ENCODE measurements at places on chromosomes 6 and 20.

GRCh38 chr20:19375395-19375794 is 163.0 kb downstream of the SLC24A3 start:
- DNase-seq, result no peak

GRCh38 chr6:74128536-74128935 is 432.5 kb downstream of the CD109 start:
- DNase-seq, result no peak

DNA sequence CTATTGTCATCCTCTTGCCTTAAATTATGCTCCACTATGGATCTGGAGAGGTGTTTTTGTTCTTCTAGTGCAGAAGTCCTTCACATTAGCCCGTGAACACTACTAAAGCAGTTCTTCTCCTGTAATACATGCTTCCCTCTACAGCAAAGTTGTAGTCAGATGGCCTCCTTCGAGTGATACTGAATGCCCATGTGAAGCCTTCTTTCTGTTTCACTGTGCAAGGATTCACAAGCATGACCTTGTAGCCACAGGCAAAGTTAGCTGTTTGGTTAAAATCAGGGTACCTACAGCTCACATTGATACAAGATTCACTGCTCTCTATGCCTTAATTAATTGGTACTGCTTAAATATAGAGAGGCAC is 47.6 kb downstream of the ARHGAP18 start:
- no peak for DNase-seq

GRCh38 chr20:45407067-45407745 is 883 bp upstream of the DBNDD2 start:
- no peak for DNase-seq

GRCh38 chr6:145798530-145798929 is 16.1 kb downstream of the FBXO30 start:
- no peak for DNase-seq

DNA sequence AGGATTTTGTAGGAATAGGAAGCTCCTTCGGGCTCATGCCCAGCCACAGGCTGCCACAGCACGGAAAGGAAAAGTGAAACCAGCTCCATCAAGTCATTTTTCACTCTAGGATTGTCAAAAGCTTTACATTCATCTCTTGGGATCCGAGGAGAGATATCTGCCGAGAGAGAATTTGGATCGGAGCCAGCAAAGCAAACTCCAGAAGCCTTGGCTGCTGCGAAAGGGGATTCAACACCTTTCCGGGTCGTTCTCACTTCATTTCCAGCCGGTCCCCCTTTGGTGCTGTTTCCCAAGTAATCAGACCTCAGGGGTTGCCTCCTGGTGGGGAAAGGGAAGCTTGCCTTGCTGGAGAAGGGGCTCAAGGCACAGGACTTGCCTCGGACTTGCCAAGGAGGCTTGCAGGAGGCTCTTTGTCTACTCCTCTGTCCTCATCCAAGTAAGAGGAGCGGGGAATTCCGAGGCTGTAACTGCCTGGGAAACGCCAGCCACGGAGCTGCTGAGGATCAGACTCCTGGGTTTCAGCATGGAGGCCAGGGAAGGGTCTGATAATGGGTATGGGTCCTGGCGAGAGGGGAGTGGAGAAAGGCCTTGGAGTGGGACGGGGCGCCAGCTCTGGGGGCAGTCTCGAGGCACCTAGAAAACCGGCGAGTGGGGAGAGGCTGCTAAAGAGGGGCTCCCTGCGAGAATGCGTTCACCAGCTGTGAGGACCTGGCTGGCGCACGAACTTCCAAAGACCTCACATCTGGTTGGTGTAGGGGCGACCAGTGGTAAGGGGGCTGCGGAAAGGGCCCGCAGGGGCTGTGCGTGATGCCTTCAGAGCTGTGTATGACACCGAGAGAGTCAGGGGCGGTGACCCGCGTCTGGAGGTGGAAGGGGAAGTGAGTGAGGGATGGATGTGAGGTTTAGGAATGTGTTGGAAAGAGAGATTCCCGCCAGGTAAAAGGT is 702 bp downstream of the ETV7 start:
- no peak for DNase-seq

DNA sequence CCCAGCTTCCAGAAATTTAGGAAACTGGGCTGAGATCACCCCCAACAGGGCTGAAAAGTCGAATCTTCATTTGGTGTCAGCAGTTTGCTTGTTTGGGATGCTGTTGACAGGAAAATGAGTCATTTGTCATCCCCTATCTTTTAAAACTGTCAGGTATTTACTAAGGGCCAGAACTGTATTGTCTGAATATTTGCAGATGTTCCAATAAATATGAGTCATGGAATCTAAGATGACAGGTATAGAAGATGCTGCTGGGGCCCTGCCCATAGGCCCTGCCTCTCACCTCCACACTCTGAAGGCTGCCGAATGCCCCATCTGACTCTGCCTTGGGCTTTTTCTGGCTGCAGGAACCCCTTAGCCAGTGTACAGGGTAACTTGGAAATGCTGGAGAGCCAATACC is 3.9 kb downstream of the ETV7 start:
- DNase-seq, result no peak

- no peak for DNase-seq
Observed at GRCh38 chr20:33964441-33964840, 29.3 kb upstream of the RALY start.

DNA sequence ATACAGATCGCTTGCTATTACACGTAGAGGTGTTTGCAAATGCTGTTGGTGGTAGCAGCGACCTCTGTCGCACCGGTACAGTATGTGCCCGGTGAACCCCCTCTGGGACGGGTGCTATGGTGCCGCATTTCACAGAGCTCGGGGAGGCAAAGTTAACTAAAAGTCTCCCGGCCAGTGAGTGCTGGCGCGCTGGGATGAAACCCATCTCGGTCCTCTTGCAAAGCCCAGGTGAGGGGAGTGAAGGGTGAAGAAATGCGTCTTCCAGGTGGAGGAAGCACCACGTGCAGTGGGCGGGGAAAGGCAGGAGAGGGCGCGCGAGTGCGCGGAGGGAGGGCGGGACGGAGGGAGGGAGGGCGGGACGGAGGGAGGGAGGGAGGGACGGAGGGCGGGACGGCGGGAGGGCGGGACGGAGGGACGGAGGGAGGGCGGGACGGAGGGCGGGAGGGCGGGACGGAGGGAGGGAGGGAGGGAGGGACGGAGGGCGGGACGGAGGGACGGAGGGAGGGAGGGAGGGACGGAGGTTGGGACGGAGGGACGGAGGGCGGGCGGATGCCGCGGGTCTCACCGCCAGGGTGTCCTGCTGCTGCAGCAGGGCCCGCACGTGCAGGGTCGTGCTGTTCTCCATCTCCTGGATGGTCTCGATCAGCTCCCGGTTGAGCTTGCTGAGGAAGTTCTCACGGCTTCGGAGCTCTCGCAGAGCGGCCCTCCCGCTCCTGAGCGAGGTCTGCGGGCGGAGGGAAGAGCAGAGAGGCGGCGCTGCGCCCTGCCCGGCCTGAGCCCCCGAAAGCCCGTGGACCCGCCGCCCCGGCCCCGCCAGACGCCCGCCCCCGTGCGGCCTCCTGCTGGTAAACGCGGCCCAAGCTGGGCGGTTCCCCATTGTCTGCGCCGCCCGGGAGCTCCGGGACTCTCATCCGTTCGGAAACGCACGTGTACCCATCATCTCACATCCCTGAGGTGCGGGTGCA is 11.7 kb downstream of the C20orf96 start:
- no peak for DNase-seq

- no peak for DNase-seq
Observed at GRCh38 chr20:38804221-38804620, 1.3 kb upstream of the PPP1R16B start.

- no peak for DNase-seq
Observed at GRCh38 chr20:50844430-50845100, 49.7 kb downstream of the BCAS4 start.

DNA sequence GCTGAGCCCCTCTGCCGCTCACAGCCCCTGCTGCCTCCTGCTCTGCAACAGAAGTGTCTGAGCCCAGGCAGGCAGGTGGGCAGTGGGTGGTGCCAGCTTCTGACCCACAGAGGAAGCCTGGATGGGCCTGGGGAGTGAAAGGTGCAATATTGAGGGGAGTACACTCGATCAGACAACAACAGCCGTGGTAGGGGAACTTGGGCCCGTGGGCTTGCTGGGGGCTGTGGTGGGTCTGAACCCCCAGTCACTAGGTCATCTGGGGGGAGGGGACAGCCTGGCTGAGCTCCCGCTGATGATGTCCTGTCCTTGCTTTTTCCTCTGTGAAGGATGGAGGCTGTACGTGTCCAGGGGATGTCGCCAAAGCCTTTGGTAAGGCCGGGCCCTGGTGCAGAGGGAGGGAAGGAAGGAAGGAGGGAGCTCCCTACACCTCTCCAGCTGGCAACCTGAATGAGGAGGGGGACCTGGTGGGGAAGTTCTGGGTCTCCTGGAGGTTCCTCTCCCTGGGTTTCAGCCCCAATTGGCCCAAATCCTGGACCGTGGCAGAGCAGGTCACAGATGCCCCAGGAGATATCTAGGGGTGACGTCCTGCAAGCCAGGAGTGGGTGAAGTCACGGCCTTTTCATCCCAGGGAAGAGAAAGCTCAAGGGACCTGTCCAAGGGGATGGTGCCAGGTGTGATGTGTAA is 47.2 kb downstream of the GMPR start:
- DNase-seq, result no peak

DNA sequence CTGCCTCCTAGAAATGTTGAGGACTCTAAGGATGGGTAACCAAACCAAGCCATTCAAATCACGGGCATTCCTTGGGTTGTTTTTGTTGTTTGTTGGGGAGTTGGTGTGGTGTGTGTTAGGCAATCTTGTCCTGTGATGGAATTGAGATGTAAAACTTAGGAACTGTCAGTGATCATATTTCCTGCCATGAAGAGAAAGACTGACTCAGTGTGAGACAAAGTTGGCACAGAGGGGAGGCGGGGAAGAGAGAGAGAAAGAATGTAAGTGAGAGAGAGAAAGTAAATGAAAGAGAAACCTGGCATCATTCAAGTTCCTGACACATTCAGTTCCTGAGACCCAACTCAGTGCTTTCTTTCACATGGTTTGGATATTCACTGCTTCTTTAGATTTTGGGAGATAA is 21.6 kb upstream of the FBXO30 start:
- DNase-seq, result no peak

- DNase-seq, result no peak
Observed at GRCh38 chr6:10655508-10656055, 38.8 kb downstream of the C6orf52 start.
